ENCODE measurements at places on chromosomes 5 and 9.

GRCh38 chr9:19020886-19021455 lies 12.0 kb downstream of the SAXO1 start:
- DNase-seq = no peak

DNA sequence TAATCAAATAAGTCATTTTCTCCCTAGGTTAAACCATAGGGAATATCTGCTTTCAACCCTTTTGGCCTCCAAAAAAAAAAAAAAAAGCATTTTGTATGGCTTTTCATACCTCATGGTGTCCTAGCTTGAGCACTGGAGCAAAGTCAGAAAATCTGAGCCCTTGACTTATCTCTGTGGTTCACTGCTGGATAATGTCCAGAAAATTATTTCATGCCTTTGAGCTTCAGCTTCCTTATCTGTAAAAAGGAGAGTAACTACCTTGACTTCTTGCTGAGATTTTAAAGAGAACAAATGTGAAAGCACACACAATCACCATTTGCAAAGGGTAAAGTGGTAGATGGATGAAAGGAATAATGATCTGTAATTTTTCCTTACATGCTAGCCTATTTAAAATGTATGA lies 165.9 kb downstream of the ALDH1A1 start:
- no peak for DNase-seq

DNA sequence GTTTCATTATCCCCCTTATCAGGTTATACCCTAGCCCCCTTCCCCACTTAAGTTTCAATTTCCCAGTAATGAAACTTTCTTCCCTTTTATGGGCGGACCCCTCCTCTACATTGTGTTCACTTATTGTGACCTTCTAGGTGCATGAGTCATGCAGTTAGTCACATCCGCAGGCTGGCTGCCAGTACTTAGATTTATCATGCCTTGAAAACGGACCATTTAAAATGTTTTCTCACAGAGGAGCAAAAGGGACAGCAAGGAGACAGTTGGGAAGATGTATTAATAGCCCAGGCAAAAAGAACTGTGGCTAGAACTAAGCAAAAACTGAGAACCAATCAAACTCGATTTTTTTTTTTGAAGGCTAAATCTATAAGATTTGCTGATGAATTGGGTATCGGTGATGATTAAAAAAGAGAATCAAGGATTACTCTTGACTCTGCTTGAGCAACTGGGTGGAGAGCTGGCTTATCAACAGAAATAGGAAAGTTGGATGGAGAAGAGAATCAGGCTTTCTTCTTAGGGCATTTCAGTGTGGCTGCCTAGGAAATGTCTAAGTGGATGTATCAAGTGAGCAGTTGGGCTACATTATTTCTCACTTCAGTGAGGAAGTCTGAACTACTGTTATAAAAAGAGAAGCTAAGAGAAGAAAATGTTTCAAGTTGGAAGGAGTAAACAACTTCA lies 615.0 kb downstream of the HINT1 start:
- DNase-seq = no peak

- DNase-seq = no peak
These were observed 146.8 kb downstream of the SMC2 start for GRCh38 chr9:104240890-104241289.

- DNase-seq = no peak
These were observed 701.0 kb downstream of the SEMA5A start for GRCh38 chr5:8844847-8845246.

DNA sequence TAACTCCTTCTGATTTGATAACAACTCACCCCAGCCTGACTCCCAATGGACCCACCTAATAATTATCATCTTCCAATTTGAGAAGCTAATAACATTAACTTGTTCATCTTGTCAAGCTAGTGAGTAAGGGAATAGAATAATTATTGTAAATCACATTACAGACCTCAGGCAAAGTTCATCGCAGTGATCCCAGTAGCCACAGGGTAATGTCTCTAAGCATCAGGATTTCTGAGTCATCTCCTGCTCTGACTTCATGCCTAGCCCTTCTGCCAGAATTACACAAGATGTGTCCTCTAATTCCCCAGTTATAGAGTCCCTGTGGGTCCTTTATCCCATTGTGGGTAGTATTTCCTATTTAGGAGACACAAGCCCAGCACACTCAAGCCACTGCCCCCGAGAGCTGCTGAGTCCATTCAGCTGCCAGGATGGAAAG lies 365.7 kb downstream of the DEPDC1B start:
- no peak for DNase-seq

DNA sequence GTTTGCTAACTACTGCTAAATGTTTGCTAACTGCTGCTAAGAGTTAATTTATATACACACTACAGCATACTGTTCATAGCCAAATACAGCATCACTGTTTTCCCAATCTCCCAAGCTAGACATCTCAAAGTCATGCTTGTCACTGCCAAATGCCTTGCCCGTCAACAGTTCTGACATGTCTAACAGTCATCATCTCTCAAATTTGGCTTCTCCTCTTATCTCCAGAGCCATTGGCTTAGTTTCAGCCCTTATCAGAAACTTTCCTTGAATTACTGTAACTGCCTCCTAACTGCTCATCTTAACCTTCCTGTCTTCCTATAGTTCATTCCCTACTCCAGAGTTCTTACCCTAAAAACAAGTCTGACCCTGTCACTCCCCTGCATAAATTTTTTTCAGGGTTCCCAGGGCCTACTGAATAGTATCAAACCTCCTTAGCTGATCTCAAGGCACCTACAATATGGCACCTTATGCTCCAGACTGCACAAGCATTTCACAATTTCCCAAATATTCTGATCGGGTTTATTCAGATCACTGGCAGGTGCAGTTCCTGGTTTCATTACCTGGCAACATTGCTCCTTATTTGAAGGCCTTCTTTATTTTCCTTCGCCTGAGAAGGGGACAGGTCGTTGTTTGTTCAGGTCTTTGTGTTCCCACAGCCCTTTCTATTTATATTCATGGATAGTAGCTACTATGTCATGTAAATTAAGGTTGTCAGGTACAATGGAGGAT lies 55.9 kb upstream of the ANKRD55 start:
- no peak for DNase-seq

DNA sequence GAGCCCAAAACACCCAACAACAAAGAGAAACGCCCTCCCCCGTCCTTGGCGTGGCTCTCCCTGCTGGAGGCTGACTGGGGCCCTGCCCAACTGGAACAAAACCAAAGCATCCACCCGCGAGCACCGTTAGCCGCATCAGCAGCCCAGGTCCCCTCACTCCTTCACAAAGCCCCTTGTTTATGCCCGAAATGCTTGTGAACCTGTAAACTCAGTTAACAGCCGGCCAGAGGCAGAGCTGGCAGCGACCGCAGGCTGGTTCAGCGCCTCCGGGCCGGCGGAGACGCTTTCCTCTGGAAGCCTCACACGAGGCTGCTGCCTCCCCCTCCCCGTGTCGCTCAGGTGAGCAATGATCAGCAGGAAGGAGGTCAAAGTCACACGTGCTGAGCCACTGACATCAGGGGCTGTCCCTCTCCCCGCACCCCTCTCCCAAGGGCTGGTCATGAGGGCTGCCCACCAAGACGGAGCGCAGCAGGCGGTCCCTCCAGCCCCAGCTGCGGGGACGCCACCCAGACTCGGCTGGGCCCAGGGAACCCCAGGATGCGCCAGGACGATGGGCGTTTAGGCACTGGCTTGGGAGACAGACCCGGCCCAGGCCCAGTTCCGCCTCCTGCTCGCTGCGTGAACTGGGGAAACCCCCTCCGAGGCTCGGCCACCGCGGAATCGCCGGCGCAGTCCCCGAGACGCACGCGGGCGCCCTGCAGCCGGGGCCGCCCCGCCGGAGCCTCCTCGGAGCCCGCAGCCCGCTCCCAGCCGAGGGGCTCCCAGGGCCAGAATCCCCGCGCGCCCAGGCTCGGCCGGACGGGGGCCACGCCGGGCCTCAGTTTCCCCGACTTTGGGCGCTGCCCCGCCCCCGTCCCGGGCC lies 563 bp downstream of the SNAPC4 start:
- no peak for DNase-seq

- no peak for DNase-seq
These were observed 49.2 kb upstream of the ABCA1 start for GRCh38 chr9:104977168-104977567.

GRCh38 chr5:59151162-59151889 lies 568.5 kb downstream of the RAB3C start:
- no peak for DNase-seq

DNA sequence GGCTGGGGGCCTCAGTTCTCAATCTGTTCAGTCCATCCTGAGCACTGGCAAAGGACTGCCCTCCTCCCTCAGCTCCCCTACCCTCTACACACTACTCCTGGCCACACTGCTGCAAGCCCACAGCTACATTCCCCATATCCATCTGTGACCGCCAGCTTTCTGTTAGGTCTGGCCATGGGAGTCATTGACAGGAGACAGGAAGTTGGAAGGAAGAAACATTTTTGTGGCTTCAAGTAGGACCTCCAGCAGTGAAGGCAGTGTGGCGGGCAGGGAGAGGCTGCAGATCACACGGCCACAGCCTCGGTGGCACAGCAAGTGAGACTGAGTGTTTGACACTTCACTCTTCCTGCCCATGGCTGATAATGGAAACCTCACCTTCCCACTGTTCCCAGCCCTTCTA lies 55.9 kb downstream of the SECISBP2 start:
- no peak for DNase-seq

DNA sequence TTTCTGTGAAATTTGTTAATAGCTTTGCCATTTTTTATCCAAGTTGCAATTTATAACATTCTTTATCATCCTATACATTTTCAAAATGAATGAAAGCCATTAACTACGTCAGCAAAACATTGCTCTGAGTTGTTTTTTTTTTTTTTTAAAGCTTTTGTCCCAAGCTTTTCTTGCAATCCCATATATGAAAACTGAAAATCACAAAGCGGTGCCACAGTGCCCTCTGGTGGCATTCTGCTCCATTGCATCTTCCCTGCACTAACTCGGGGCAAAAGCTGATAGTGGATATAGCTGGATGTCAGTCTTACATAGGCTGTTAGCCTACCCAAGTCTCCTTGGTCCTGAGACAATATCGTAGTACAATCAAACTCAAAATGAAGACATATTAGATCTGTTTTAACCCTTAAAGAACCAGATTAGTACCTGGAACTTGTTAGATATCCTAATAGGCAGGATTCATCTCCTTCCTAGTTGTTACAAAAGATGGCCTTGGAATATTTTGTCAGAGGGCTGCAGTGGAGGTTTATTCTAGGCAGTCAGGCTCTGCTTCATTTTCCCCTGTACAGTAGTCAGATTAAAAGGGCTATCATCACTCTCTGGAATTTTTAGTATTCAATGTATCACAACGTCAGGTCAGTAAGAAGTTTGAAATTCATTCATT lies 669.9 kb downstream of the PTPRD start:
- DNase-seq = peak; percentile 24

Measured in stimulated activated CD4-positive, alpha-beta T cell treated with anti-CD3 and anti-CD28 coated beads, Interleukin-15, amount 100 ng/mL, for 1 hour (primary cell).